ENCODE measurements at places on chromosomes 2 and 18.
A peak's percentile ranks its signal among the peaks of the same experiment; 100 is the strongest.

- DNase-seq = no peak
Measured at GRCh38 chr18:49639643-49640391, 78.0 kb downstream of the LIPG start.

DNA sequence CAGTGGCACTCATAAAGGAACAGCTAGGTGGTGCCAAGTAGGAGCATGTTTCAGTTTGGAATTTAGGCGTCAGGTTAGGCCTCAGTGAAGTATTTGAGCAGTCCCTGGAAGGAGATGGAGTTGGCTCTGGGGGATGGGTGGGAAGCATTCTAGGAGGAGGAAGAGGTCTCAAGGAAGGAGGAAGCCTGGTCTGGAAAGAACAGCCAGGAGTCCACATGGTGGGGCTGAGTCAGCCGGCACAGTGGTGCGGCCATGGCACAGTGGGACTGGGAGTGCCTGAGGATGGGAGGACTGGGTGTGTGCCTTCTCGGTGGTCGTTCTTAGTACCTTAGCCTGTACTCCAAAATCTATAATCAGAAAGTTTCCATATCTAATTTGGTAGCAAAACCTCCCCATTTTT is 373.3 kb downstream of the PTPRM start:
- DNase-seq = no peak

DNA sequence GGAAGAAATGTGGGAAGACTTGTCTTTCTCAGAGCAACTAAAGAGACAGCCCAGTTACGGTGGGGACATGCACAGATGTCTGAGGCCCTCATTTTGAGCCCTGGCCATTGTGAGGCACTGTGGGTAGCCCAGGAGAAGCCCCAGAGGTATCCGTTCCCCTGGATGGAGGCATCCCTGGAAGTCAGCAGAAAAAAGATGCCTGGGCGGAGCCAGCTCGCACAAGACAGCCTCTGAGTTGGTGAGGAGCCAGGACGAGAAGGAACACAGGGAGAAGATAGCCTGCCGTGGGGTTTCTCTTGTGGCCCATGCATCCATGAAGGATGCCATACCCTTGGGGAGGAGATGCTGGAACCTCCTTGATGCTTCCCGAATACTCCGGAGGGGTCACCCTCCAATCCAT is 56.9 kb upstream of the SEMA4C start:
- no peak for DNase-seq

DNA sequence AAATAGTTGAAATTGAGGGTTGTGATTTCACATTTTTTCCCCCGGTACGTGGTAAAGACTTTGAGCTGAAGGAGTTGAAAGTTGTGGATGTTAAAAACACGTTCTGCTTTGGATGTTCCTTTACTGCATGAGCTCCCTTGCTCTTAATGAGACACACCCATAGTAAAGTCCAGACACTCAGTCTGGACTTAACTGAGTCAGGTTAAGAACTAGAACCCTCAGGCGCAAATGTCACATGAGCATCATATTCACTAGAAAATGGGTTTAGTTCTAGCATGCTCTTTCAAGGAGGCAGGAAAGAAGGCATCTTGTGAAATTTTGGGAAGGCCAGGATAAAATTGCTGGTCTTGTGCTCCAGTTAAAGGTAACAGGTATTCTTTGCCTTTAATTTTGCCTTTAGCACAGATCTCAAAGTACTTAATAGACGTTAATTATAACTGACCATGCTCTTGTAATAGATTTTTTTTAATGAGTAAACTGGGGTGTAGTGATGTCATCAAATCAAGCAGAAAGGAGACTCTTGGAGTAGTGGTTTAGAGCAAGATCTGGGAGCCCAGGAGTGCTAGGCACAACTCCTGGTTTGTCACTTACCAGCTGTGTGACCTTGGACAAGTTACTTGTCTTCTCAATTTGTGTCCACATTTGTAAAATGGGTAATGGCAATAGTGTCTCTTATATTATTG is 20.6 kb downstream of the ITGA6 start:
- no peak for DNase-seq

DNA sequence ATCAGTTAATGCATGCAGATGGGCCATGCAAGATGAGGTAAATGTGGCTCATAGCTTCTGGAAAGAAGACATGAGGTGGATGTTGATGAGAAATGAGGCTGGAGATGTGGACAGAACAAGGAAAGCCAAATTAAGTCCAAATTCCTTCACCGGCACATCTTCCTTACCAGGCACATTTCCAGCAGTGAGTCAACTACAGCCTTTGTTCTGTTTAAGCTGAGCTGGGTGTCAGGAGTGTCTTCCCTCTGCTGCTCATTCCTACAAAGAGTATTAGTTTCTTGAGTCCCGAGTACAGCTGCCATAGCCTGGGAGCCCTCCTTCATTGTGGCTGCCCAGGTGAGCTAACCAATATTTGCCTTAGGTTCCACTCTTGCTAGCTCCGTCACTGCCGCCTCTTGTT is 945.0 kb downstream of the SLC4A3 start:
- DNase-seq = no peak

- DNase-seq = no peak
Measured at GRCh38 chr2:182522405-182522896, 95.6 kb upstream of the PDE1A start.

DNA sequence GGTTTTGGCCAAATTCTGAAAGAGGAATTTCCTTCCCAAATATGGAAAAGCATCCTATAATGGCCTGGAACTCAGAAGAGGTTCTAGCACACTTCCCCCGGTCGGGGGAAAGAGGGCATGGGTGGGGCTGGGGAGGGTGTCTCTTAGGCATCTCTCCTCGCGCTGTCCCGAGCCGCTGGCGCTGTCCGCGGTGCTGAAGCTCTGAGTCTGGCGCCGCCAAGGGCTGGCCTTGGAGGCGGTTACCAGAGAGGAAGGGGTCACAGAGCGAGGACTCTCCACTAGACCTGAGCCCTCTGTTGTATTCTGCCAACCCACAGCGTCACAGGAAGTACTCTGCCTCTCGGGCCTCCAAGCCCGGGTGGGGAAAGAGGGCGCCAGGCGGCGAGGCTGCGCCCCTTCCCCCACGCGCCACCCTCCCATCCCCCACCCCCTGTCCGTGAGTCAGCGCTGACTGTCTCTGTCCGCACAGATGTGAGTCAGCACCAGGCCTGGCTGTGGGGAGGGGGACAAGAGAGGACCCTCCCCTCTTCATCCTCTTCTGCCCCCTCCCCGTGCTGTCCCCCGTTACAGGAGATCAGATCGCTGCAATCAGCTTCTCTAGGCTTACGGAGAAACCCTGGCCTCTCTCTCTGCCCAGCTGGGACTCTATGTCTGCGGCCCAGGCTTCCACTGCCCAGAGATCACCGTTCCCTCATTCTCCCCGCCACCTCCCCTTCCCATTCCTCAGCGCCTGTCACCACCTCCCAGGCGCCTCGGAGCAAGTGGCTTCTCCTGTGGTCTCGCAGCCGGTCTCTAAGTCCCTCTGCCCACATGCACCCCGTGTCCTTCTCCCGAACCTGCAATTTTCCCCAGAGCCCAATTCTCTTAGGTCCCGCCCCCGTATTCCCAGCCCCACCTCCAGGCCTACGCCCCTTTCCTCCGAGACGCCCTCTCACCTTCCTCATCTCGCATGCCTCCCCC is 779 bp downstream of the PTPRN start:
- peak; percentile 52 for DNase-seq

DNA sequence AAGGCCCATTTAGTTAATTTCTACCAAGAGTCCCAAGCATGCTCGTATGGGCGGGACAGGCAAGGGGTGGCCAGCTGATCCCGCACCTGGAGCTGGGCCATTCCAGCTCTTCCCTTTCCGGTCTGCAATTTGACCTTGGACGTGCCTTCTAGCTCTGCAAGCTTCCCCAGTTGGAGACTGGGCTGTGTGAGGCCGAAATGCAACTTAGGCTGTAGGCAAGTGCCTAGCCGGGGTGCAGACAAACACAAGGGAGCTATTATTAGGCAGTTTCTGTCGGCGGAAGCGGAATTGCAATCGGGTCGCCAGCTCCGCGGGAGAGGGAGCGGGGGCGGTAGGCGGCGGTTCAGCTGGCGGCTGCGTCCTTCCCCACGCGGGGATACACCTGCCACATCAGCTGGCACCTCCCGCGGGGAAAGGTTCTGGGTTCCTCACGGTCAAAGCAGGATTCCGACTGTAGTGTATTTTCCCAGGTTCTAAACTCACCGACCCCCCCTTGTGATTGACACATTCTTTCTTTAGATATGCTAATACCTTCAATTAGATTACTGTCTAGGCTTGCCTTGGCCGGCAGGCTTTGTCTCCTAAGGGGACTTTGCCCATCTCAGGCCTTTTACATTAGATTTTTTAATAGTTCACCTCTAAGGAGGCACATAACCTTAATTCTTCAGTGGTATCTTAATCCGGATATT is 17.1 kb upstream of the ZNF532 start:
- no peak for DNase-seq

- DNase-seq = no peak
Measured at GRCh38 chr2:176813621-176814049, 399.0 kb upstream of the HNRNPA3 start.

GRCh38 chr2:219498280-219499057 is at the start of gene GMPPA:
TSS of gene GMPPA (plus strand) at chr2:219498891. CDS start at chr2:219499976, 1,085 bp downstream.
- DNase-seq = peak; percentile 89

DNA sequence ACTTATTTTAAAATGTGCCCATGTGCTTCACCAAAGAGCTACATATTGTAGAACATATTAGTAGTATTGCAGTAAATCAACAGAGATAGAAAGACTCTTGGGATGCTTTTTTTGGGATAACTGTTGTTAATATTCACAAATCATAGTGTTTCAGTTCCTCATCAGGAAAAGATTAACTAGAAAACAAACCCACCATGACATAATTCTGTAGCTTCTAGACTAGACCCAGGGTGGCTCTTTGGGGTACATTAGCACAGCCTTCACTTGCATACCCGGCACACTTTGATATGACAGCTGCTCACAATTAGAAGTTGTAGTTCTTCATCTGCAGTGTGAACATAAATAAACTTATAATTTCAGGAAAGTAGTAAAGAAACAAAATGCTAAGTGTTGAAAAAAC is 154.2 kb downstream of the ATP9B start:
- no peak for DNase-seq

DNA sequence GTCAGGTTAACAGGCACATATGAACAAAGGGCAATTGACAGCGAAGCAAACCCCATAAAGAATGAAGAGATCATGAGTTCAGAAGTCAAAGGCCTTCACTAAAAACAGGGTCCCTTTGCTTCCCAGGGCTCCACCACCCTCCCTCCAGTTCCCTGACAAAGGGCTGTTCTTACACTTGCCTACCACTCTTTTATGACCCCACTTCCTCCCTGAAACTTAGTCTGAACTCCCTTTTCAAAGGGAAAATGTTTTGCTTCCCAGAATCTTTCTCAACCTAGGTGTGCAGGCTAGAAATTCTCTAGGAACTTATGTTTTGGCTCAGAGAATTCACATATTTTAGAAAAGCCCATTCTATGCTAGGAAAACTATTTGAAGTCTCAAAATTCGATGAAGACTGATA is 86.0 kb upstream of the ITGA4 start:
- DNase-seq = no peak

DNA sequence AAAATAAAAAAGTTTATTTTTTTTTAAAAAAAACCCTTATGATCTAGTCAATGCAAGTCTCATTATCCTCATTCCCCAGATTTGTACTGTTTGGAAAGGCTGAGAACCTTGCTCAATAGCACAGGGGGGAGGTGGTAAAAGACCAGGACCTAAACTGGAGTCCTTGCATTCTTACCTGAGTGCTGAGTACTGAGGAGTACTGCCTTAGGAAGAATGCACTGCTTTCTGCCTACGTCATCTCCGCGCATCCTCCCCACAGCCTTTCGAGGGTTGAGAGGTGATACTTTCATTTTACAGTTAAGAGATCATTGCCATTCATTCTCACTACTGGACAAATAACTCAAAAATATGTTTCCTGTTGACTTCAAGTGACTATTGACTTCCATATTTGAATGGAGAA is 73.8 kb downstream of the MAP3K20 start:
- peak; percentile 67 for DNase-seq

- DNase-seq = no peak
Measured at GRCh38 chr2:63977904-63978303, 41.3 kb downstream of the VPS54 start.

GRCh38 chr2:186457908-186458307 is 28.2 kb upstream of the ZC3H15 start:
- DNase-seq = no peak

GRCh38 chr2:133025004-133025403 is 355.0 kb upstream of the LYPD1 start:
- no peak for DNase-seq

DNA sequence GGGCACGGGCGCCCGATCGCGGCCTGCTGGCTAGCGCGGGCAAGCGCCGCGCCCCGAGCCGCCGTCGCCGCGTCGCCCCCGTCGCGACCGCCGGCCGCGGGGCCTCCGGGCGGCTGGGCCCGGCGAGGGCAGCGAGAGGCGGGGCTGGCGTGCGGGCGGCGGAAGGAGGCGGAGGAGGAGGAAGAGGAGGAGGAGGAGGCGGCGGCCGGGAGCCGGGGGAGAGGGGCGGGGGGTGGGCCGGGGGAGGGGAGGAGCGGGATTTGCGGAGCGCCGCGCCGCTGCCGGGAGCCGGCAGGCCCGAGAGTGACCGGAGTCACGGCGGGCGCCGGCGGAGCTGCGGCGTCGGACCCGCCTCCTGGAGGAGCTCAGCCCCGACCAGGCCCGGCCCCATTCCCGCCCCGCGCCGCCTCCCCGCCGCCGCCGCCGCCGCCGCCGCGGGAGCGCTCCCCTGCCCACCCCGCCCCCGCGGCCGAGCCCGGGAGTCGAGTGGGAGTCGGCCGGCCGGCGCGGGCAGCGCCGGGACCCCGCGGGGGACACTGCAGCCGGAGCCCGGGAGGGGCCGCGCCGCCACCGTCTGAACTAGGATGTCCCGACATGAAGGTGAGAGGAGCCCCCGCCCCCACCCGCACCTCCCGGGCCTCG is at the start of gene KCMF1:
Gene KCMF1 (plus strand): TSS at position 294 of the 642 bp plus-strand sequence. CDS start 291 bp downstream, at position 585.
- DNase-seq = peak; percentile 78

DNA sequence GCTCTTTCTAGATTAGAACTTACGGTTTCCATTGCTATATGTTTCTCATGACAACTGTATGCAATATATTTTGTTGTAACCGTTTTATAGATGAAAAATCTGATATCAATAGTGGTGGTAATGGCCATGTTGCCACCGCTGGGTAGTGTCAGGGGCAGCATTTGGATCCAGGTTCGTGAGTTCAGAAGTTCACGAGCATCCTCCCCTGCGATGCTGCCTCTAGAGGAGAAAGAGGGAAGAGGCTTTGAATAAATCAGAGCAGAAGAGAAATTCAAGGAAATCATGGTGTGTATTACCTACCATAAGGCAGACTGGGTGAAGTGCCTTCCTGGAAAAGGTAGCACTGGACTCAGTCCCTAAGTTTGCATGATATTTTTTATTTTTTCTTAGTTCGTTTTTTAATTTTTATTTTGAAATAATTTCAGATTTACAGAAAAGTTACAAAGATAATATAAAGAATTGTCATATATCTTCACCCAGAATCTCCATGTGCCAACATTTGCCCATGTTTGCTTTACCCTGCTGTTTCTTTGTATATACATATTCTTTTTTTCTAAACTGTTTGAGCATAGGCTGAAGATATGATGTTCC is 3.3 kb upstream of the ZBTB7C start:
- no peak for DNase-seq

DNA sequence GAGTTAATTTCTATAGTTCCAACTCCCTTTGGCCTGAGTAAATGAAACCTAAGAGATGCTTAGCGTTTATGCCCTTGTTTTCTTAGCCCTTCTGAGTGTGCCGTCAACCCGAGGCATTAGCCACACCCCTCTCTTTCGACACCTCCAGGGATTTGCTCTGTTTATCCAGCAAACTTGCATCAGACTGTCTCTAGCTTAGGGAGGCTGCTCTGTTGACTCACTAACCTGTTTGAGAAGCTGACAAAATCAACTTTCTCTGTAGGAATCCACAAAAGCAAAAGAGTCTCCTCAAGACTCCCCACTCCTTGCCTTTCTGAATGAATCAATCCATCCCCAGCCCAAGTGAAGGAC is 317.6 kb downstream of the TNS1 start:
- DNase-seq = no peak
